ENCODE measurements at places on chromosomes 7 and 10.

DNA sequence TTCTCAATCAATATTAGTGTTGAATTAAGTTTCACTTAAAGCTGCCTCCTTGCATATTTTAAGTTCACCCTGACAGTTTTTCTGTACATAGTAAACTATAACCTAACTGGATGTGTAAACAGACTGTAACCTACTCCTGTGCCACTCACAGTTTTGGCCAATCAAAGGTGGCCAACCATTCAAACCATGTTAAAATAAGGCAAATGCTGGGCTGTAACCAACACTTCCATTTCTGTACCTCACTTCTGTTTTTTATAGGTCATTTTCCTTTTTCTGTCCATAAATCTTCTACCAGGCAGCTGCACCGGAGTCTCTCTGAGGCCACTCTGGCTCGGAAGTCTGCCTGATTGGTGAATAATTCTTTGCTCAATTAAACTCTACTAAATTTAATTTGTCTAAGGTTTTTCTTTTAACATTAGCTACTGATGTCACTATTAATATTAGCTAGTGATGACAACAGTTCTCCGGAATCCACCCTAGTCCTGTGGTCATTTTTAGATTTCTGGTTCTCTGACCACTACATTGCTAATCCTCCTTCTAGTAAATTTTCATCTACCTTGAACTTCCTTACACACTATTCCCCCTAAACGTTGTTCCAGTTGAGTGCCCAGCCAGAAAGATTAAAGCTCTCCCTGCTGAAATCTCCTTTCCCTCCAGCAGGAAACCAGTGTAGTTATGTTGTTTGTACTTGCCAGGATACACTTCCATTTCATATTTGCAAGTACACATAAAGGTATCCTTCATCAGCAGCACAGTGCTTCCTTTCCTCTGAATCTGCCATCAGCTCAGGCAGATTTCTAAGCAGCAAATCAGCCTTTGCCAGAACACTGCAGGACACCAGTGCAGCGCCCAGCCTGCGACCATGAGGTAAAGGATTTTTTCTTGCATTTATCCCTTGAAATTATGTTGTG is 18.6 kb upstream of the IFIT2 start:
- DNase-seq, result no peak

- no peak for DNase-seq
These were observed 12.8 kb downstream of the RHEB start for GRCh38 chr7:151506901-151507382.

GRCh38 chr7:110142939-110143526 is 947.9 kb upstream of the LRRN3 start:
- DNase-seq, result no peak

DNA sequence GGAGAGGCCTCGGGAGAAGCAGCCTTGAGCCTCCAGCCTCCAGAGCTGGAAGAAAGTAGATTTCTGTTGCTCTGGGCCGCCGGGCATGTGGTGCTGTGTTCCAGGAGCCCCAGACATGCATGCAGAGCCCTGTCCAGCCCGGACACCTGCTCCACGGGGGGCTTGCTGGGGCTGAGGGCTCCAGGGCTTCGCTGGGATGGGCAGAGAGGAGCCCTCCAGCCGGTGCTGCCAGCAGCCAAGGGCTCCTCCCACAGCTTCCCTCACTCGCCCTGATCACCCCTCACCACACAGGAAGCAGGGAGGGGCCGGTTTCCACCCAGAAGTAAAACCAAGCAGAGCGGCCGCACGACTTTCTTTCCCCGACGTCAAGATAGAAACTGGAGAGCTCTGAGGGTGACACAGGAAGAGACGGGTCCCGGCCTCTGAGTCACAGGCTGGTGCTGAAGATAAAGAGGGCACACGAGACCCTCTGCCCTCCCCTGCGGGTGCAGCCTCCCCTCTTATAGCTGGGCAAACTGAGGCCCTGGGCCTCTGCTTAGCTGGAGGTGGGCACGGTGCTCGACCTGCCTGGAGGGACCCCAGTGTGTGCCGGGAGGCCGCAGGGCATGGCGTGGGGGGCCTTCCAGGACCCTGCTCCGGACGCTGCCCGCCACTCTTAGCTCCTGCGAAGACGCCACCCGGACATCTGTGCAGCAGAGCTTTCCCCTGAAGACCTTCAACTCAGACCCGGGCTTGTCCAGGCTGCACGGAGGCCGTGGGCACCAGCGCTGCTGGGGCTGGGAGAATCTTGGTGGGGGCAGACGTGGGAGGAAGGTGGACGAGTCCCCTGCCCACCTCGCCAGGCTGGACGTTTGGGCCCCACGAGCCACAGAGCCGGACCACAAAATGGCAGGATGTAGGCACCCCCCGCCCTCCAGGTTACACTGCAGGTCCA is 31.1 kb downstream of the ADAP1 start:
- no peak for DNase-seq

DNA sequence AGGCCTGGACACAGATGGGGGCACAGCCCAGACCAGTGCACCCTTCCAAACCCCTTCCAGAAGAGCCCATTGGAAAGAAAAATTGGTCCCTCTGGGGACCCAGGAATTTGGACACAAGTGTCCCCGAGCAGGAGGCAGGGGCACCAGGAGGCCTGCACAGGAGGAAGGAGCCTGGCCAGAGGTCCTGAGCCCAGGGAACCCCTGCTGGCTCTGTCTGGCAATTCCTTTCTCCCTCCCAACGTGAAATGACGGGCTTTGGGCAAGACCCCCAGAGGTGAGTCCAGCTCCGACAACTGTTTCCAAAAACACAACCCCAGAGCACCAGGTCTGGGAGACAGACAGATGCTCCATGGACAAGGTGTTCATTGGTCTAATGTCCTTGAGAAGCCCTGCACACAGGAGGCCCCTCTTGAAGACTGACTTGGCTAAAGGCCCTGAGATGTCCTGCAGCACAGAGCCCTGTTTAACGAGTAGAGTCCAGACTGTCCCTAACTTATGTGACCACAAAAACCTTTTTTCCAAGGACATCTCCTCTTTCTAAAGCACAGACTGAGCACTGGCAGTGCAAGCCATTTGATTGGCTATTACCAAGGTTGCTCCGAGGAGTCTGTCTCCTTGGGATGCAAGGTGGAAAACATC is 150.7 kb downstream of the OAT start:
- no peak for DNase-seq

- DNase-seq, result peak; percentile 29
These were observed 50.6 kb downstream of the VPS41 start for GRCh38 chr7:38858259-38858884.

GRCh38 chr7:137636376-137636775 is 210.4 kb downstream of the DGKI start:
- no peak for DNase-seq

DNA sequence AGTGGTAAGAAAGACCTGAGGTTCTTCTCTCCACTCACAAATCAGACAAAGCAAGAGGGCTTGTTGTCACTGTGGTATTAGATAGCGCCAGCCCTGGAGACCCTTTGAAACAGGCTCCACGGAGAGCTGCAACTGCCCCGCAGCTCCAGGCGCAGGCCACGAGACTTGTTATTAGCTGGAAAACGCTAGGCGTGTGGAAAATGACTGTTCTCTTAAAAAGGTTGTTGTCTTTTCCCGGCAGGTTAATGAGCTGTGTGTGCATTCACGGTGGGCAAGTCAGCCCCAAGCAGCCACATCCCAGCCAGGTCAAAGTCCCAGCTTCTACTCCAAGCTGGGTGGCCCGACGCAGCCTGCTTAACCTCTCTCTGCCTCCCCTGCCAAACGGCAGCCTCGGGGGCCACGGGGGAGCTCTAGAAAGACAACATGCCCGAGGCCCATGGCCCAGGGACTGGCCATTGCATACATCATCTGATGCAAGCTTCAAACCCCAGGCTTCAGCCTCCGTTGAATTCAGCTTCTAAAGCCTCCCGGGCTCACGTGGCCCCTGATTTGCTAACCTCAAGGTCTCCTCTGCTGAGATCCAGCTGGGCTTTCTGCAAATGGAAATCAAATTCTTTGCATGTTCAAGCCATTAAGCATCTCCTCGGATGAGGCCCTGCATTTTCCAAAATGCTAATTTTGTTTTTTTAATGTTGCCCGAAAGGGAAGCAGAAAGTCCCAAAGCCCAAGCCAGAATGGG is 61.3 kb upstream of the DNAAF5 start:
- DNase-seq, result no peak

DNA sequence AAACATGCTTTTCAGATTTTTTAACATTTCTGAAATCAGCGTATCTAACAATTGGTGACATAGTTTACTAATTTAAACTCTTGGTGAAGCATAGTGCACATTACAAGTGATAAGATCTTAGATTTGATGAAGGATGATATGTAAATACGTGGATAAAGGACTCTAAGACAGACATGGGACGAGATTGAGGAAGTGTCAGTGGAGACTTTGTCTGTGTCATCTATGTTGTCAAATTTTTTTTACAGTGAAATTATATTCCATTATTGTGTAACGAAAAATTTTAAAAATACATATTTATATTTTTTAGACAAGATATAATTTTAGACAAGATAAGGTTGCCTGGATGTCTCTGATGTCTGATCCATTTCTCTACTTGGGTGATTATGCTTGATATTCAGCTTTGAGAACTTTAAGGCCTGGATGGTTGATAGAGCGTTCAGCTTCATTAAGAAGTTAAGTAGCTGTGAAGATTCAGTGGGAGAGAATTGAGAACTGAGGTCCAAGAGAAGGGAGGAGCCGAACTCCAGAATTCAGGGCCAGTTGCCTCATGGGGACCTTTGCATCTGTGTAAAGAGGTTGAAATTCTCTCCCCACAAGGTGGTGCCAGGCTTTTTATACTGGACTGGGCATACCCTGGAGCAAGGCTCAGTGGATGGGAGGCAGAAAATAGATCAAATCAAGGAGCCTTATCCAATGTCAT is 62.7 kb downstream of the KAT6B start:
- DNase-seq, result peak; percentile 9

GRCh38 chr10:122827302-122827701 is 18.4 kb downstream of the CUZD1 start:
- DNase-seq, result no peak

- DNase-seq, result no peak
These were observed 100.7 kb downstream of the ARL4A start for GRCh38 chr7:12788171-12788570.

Data from MG63 (cell line).